ENCODE measurements at places on chromosomes 5 and 9. TPM values are rescaled to one million over a fixed set of nuclear protein-coding genes. Genes with fewer than 3 reads are reported as not detected.

GRCh38 chr9:128503870-128504269 lies 649 bp upstream of the GLE1 start:
- H3K4me1 ChIP-seq: peaks cover 12% of the 10 kb centered on the region
- H3K36me3 ChIP-seq: peaks cover 27% of the 10 kb centered on the region
- H3K27ac ChIP-seq: no peak overlapping the region
- no peak for DNase-seq
- H3K4me3 ChIP-seq: peak overlapping the region; percentile 89

DNA sequence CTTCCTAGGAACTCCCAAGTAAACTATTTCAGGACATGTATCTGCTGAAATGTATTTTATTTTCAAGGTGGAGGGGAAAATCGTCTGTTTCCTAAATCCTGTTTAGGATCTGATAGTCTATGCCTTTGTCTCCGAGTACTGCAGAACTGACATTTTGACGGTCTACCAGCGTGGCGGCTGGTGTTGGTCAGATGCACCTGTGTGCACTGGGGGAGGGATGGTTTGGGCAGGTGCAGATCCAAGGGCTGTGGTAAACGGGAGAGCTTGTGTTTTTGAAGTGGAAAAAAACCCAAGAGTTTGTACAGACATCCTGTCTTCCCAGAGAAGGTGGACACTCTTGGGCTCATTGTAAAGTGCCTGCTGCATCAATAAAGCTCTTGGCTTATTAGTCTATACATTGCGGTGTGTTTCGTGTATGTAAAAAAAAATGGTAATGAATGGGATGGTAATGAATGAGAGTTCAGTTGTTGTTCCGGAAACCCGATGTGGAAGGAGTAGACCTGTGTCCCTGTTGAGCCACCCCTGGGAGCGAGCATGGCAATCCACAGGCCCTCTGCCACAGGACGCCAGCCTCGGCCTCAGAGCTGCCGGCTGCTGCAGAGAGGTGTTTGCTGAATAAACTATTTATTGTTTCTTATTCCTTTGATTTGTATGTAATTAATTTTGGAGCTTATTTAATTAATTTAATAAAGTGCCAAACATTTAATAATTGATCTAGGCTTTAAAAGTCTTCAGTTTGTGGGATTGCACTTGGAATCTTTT lies 15.3 kb downstream of the ARPC5L start:
- H3K27me3 ChIP-seq: no peaks in the 10 kb centered on the region
- H3K36me3 ChIP-seq: peaks cover 83% of the 10 kb centered on the region
- H3K27ac ChIP-seq: peak overlapping the region; percentile 37
- DNase-seq: peak; percentile 6
- no peak overlapping the region for H3K4me3 ChIP-seq
- H3K4me1 ChIP-seq: peaks cover 9% of the 10 kb centered on the region

DNA sequence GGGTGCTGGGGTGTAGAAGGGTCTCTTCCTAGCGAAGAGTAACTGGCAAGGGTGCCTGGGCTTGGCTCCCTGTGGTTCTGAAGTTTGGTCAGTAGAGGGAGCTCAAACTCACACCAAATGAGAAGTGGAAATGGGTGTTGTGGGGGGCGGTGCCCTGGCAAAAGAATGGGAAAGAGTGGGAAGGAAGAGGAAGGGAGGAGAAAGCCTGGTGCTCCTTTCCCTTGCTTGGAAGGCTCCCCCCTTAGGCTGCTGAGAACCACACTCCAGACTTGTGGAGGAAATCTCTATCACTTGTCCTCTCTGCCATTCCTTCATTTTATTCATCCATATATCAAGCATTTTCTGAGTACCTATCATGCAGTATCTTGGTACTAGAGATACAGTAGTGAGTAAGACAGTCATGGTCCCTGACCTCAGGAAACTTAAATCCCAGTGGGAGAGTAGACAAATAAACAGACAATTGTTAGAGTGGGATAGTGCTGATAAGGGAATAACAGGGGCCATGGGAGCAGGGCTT lies 13.0 kb downstream of the SLC4A9 start:
- peaks cover 7% of the 10 kb centered on the region for H3K4me1 ChIP-seq
- no peaks in the 10 kb centered on the region for H3K27me3 ChIP-seq
- no peaks in the 10 kb centered on the region for H3K36me3 ChIP-seq
- H3K27ac ChIP-seq: no peak overlapping the region
- peak; percentile 87 for DNase-seq
- no peak overlapping the region for H3K4me3 ChIP-seq

DNA sequence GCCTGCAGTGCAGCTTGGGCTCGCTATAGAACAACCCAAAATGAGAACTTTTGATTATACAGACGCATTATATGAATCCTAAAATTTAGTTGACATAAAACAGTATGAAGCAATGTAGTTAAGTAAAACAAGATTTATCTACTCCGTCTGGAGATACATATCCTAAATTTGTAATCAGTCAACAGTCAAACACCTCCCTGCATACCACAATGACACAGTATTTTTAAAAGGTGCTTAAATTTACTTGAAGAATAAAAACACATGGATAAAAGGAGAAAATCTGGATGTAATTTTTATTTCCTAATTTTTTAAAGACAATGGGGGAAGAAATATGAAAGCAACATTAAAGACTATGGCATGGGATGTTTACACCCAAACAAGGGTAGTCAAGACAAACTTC lies 70.8 kb downstream of the PTBP3 start:
- DNase-seq: no peak
- H3K4me3 ChIP-seq: no peak overlapping the region
- no peak overlapping the region for H3K27ac ChIP-seq
- no peaks in the 10 kb centered on the region for H3K27me3 ChIP-seq
- peaks cover 6% of the 10 kb centered on the region for H3K36me3 ChIP-seq

DNA sequence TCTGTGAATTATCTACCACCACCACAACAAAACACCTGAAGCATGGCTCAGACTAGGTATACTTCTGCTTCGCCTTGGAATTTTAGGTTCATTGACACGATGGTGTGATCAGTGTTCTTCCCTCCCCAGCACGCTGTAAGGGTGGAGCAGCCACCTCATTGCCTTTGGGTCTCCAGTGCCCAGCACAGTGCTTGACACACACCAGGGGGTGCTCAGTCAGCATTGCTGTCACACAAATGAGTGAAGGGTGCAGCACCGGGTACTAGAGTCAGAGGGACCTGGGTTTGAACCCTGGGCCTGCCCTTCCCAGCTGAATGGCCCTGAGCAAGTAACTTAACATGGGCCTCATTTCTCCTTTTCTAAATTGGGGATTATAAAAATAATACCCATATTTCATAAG lies 9.9 kb upstream of the ANGPTL2 start:
- H3K27ac ChIP-seq: peak overlapping the region; percentile 89
- peaks cover 51% of the 10 kb centered on the region for H3K4me1 ChIP-seq
- no peaks in the 10 kb centered on the region for H3K36me3 ChIP-seq
- H3K4me3 ChIP-seq: no peak overlapping the region
- DNase-seq: no peak

- no peaks in the 10 kb centered on the region for H3K36me3 ChIP-seq
- H3K4me1 ChIP-seq: no peaks in the 10 kb centered on the region
- no peak for DNase-seq
- H3K27me3 ChIP-seq: no peaks in the 10 kb centered on the region
- no peak overlapping the region for H3K27ac ChIP-seq
- H3K4me3 ChIP-seq: no peak overlapping the region
Measured at GRCh38 chr9:132833550-132834121, 44.4 kb downstream of the AK8 start.

DNA sequence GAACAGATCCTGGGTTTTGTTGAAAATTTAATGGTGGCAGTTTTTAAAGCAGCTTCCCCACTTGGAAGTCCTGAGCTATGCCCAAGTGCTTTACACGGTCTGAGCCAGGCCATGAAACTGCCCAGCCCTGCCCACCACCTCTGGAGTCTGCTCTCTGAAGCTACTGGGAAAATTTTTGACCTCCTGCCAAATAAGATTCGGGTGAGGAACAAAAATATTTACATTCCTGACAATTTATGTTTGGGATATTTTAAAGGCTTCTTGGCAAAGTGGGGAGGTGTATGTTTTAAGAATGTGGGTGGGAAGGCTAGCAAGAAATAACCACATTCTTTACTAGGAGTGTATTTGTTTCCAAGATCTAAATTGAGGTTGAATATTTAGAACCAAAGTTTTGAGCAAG lies 50.0 kb downstream of the HACD4 start:
- H3K27me3 ChIP-seq: no peaks in the 10 kb centered on the region

DNA sequence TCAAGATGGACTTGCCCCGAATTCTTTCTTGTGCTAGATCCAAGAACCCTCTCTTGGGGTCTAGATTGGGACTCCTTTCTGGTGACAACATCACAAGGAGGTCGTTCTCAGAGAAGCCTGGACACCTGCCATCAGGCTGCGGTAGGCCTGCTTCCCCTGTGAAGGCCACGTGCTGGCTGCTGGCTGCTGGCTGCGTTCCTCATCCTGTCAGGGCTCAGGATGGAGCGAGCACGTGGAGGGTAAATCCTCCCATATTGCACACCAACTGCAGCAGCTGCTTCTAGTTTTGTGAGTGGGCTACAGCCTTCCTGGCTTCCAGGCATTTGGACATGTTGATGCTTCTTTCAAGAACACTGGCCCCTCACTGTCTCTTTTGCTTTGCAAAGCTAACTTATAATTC lies 95.6 kb downstream of the HSPA4 start:
- no peak for DNase-seq
- no peaks in the 10 kb centered on the region for H3K36me3 ChIP-seq
- H3K4me1 ChIP-seq: no peaks in the 10 kb centered on the region
- H3K4me3 ChIP-seq: no peak overlapping the region
- H3K27ac ChIP-seq: no peak overlapping the region

DNA sequence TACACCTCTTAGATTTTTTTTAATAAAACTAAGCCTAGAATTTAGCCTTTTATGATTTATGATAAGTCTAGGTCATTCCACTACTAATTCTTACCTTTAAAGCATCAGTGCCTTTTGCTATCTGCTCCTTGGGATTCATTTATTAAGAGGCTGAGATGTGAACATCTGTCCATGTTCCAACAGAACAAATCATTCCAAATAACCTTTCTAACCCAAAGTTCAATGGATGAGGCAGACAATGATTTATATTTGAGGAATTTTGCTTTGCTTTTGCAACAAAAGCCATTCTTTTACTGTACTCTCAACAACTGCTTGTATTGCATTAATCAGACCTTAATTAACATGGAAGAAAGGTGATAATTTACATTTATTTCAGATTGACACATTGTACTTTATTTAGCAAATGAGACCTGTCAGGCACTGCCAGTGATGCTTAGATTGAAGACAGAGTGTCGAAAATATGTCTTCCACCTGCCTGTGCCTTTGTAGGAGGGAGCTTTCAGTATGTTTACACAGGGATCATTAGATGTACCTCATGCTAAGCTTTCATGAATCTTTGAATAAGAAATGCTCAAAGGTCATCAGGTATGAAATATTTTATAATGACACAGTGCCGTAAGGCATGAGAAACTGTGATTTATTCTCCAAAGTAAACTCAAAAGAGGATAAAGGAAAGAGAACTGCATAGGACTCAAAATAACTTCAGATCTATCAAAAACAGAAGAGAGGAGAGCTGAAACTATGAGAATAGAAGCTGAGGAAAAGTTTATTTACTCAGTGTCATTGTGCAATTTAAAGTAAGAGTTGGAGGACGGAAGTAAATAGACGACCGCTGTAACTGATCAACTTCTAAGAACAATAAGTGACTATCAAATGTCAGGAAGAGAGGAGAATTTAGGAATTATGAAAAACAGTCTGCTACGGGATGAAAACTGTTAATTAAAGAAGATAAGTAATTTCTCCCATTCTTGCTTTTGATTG lies 36.7 kb upstream of the IZUMO3 start:
- H3K27ac ChIP-seq: no peak overlapping the region
- H3K4me1 ChIP-seq: no peaks in the 10 kb centered on the region
- H3K27me3 ChIP-seq: no peaks in the 10 kb centered on the region
- no peaks in the 10 kb centered on the region for H3K36me3 ChIP-seq

DNA sequence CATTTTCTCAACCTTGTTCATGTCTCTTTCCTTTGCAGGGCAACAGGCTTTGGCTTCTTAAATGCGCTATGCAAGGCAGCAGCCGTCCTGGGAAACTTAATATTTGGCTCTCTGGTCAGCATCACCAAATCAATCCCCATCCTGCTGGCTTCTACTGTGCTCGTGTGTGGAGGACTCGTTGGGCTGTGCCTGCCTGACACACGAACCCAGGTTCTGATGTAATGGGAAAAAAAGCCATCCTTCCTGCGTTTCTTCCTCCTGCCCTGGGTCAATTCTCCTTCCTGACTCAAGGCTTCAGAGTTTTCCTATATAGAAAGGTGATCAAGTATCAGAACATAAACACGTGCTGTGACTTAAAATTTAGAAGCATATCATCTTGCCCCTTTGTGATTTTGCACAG lies 77.8 kb upstream of the IQGAP2 start:
- H3K27ac ChIP-seq: no peak overlapping the region
- no peaks in the 10 kb centered on the region for H3K36me3 ChIP-seq
- no peak overlapping the region for H3K4me3 ChIP-seq
- H3K4me1 ChIP-seq: no peaks in the 10 kb centered on the region
- DNase-seq: no peak
- no peaks in the 10 kb centered on the region for H3K27me3 ChIP-seq

- H3K4me1 ChIP-seq: no peaks in the 10 kb centered on the region
- no peaks in the 10 kb centered on the region for H3K36me3 ChIP-seq
- H3K4me3 ChIP-seq: no peak overlapping the region
- H3K27ac ChIP-seq: no peak overlapping the region
- H3K27me3 ChIP-seq: no peaks in the 10 kb centered on the region
Measured at GRCh38 chr9:29822458-29822857, 2249.2 kb upstream of the C9orf72 start.

GRCh38 chr5:6452622-6453504 lies 4.2 kb downstream of the UBE2QL1 start:
- H3K27me3 ChIP-seq: peaks cover 29% of the 10 kb centered on the region
- no peak overlapping the region for H3K4me3 ChIP-seq
- no peak overlapping the region for H3K27ac ChIP-seq
- H3K36me3 ChIP-seq: no peaks in the 10 kb centered on the region
- DNase-seq: no peak
- no peaks in the 10 kb centered on the region for H3K4me1 ChIP-seq

DNA sequence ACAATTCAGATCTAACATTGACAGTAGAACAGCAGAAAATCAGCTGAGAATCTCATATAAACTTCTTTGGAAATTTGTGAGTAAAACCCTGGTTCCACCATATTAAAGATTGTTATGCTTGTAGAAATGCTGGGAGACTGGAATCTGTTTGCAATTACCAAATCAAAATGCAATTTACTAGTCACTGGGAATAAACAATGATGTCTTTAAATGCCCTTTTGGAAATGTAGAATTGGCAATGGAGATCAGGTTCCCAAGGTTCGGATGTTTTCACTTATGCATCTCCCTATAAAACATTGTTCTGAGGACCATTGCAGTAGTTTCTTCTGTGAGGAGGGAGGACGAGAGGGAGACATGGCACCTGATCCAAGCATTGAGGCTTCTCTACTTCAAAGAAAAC lies 384.4 kb downstream of the TMEM167A start:
- no peak overlapping the region for H3K27ac ChIP-seq
- H3K36me3 ChIP-seq: no peaks in the 10 kb centered on the region
- DNase-seq: no peak
- H3K4me1 ChIP-seq: no peaks in the 10 kb centered on the region
- H3K4me3 ChIP-seq: no peak overlapping the region

GRCh38 chr9:92716557-92716956 lies 46.6 kb upstream of the IPPK start:
- H3K27me3 ChIP-seq: no peaks in the 10 kb centered on the region
- peaks cover 71% of the 10 kb centered on the region for H3K36me3 ChIP-seq
- H3K27ac ChIP-seq: no peak overlapping the region
- peak; percentile 97 for DNase-seq
- no peak overlapping the region for H3K4me3 ChIP-seq
- no peaks in the 10 kb centered on the region for H3K4me1 ChIP-seq

- no peak overlapping the region for H3K4me3 ChIP-seq
- no peak overlapping the region for H3K27ac ChIP-seq
- DNase-seq: no peak
- peaks cover 21% of the 10 kb centered on the region for H3K27me3 ChIP-seq
- no peaks in the 10 kb centered on the region for H3K36me3 ChIP-seq
Measured at GRCh38 chr5:31800351-31800750, 161.4 kb downstream of the PDZD2 start.

LHX3 gene
- total RNA-seq: under 0.01 TPM

ITGA2 gene
- 2.7 TPM for total RNA-seq

GMCL2 gene
- not detected for total RNA-seq

ARRDC3 gene
- 101 TPM for total RNA-seq

Measured in osteoblast (primary cell).